ENCODE measurements at places on chromosomes 1 and 21.

- DNase-seq: no peak
Observed at GRCh38 chr1:39136638-39137037, 67.9 kb upstream of the MACF1 start.

- no peak for DNase-seq
Observed at GRCh38 chr21:42703965-42704364, 50.5 kb downstream of the PDE9A start.

DNA sequence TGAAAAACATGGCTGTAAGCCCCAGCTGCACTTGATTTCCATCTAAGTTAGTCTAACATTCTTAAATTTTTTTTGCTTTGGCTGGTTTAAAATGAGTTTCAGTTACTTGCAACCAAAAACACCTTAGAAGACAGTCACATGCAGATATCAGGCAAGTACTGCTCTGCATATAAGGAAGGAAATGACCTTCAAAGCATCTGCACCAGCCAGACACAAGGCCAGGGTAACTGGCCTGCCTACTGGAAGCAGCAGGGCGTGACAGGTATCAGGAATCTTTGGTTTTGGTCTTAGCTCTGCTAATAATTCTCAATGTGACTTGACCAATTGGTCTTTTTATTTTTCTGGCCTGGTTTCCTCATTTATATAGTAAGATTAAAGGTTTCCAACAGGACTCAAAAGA is 33.5 kb downstream of the SCYL3 start:
- DNase-seq: no peak

DNA sequence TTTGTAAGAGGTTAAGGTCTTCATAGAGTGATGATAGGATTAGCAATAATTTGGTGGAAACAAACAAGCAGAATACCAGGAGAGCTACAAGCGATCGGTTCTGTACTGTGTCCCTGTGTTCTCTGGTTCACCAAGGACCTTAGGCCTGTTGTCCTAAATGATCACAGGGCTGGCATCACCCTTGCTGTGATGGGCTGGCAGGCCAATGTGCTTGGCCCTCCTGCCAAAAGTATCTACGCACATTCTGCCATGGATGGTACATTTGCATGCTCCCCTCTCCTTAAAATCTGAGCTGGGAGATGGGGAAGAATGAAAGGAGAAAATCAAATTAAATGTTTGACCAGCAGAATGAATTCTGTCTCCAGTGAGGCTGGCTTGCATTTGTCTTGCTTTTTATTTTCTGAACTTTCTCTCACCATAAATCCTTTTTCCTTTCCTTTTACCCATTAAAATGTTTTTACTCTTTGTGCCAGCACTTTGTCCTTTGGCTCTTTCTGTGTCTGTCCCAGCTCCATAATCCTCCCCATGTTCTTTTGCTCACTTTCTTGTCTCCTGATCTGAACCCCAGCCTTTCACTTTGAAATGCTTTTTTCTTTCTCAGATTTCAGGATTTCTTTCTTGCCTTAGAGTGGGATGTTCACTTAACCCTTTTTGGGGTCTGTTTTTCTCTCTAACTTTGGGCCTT is 51.7 kb downstream of the PBX1 start:
- DNase-seq: no peak

GRCh38 chr1:31354283-31354682 is 18.6 kb downstream of the FABP3 start:
- no peak for DNase-seq

- no peak for DNase-seq
Observed at GRCh38 chr1:219379691-219380090, 206.0 kb downstream of the LYPLAL1 start.

DNA sequence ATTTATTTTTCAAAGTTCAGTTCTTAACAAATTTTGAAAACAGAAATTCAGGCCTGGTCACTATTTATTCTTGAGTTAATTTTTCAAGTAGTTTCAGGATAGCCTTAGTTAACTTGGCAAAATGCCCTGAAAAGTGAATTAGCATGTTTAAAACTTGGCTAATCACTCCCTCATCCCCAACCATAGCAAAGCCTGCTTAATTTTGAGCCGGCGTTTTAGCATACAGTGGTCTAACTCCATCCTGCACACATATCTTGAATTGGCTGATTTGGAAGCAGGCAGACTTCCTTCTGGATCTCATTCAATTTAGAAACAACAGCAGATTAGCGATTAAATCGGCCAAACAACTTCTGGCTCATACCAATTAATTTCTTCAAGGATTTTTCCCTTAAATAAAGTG is 439.2 kb downstream of the PTBP2 start:
- DNase-seq: no peak

DNA sequence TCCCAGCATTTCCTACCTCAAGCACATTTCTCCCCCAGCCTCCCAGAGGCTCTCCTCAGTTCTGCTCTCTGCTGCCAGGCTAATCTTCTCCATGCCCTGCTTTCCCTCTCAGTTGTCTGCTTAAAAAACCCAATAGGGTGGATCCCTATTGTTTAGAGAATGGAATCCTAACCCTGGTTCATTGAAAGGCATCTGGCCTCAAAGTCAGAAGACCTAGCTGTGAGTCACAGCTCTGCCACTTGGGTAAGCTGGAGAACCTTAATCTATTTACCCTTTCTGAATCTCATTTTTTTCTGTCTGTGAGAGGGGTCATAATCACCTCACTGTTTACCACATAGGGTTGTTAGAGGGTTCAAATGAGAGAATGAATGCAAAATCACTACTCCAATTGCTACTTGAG is 12.5 kb upstream of the MYOC start:
- no peak for DNase-seq

DNA sequence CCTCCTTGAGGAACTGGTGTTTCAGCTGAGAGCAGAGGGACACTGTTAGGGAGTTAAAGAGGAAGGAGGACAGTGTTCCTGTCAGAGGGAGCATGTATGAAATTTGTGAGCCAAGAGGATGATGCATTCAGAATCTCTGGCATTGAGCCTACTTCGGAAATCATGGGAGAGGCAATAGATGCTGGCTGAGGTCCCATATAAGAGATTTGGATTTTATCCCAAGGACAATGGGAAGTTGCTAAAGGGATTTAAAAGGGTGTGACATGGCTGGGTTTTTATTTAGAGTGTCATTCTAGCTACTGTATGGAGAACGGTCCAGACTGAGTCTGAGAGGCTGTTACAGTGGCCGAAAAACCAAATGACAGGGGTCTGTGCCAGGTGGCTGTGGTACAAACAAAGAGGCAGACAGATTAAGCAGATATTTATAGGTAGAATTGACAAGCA is 403.2 kb upstream of the B3GALT2 start:
- DNase-seq: no peak

- peak; percentile 10 for DNase-seq
Observed at GRCh38 chr1:43975249-43975961, 645 bp downstream of the ATP6V0B start.

DNA sequence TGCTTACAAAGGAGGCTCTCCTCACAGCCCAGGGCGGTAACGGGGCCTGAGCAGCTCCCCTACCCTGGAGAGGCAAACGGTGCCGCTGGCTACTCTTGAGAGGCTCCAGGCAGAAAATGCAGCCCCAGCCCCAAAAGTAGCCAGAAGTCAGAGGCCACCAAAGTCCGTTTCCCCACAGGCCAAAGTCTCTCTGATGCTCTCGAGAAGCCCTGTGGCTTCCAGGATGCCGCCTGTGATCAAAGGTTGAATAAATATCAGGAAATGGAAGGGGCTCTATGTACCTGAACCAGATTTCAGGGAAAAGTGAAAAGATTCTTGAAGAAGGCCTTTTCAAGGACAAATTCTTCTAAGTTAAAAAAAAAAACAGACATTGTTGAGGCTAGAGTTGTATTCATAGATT is 4.2 kb downstream of the PANK4 start:
- no peak for DNase-seq

- DNase-seq: no peak
Observed at GRCh38 chr1:86375688-86376087, 20.4 kb downstream of the ODF2L start.

DNA sequence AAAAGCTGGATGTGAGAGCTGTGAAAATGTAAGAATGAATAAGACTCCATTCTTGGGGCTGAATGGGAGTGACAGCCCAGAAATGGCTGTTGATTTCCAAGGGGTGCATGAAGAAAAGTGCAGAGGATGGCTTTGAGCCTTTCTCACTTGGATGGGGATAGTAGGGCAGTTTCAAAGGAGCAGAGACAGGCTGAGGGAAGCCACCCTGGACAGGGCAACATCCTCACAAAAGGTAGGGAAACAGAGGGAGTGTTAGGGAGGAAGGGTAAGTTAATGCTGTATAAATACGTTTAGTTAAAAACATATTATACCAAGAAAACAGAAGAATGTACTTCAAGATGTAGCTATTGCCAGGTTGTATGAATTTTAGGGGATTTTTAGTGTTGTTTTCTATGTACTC is 38.1 kb downstream of the GADD45A start:
- no peak for DNase-seq

DNA sequence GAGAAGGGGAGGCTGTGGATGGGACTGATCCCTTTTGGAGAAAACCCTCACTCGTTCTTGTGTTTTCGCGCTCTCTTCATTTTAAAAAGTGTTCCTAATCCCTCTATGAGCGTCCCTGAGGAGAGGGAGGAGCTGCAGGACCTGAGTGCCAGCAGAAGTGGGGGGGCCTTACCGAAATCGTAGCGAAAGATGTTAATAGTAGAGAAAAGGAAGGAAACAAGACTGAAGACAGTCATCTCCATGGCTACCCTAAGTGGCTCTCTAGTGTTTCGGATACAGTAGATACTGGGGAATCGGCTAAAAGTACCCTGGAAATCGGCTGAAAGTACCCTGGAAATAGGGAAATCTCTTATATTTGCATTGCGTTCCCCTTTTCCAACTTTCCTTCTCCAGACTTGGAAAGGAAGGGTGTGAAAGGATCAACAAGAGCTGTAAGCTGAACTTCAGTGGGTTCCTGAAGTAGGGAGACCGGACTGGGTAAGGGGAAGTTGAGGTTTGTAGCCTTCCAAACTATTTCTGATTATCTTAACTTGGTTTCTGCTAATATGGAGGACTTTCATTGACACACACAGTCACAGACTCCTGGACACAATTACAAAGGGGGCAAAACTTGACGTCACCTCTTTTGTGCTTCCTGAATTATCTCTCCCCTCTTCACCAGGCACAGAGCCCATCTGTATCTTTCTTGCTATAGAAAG is 486 bp upstream of the DSTYK start:
- DNase-seq: no peak

GRCh38 chr1:155272466-155273342 is 600 bp downstream of the CLK2 start:
- no peak for DNase-seq

GRCh38 chr1:115725600-115725999 is 42.9 kb downstream of the CASQ2 start:
- DNase-seq: no peak

- no peak for DNase-seq
Observed at GRCh38 chr1:201828217-201828819, 639 bp upstream of the IPO9 start.

DNA sequence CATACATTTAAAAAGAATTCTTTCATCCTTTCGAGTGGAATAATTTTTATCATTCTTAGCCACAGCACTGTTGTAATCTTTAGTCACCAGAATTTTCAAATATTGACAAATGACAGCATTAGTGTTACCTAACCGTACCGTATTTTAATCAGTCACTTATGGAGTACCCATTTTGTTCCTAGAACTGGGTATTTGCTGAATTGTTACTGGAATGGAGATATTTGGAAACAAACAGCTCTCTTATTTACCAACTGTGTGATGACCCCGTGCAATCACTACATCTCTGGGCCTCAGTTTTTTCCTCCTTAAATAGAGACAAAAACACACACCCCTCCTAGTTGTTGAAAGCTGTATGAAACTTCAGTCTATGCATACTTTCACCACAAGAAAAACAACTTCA is 7.9 kb upstream of the XCL2 start:
- no peak for DNase-seq

- DNase-seq: no peak
Observed at GRCh38 chr1:1246577-1247340, at the start of gene C1QTNF12. TSS of gene C1QTNF12 (minus strand) at chr1:1246722. CDS start at chr1:1246690, 32 bp downstream.

GRCh38 chr1:76465030-76465429 is 390.5 kb downstream of the ST6GALNAC3 start:
- no peak for DNase-seq

DNA sequence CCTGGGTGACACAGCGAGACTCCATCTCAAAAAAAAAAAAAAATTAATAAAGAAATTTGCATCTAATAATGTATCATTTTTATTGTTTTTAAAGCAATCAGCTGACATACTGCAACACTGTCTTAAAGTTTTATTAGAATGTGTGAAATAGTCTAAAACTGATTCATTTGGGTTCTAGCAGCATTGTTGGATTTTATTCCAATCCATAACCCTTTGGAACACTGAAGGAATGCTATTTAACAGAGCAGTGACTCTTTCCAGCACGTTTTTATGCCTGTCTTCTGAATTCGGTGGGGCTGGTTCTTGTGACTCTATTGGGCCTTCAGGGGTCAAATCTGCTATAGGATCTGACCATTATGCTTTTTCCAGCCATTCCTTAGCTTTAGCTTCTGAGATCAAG is 18.2 kb upstream of the FMO4 start:
- no peak for DNase-seq

DNA sequence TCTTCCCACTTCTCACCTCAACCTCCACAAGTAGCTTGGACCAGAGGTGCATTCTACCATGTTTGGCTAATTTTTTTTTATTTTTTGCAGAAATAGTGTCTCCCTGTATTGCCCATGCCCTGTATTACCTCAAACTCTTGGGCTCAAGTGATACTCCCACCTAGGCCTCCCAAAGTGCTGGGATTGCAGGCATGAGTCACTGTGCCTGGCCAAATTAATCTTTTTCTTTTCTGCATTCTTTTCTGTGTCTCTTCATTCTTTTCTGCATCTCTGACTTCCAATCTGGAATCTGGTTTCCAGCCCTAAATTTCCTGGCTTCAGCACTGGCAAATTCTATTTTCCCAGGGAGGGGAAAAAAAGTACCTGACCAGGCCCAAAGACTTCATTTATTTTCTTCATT is 31.2 kb upstream of the TACSTD2 start:
- no peak for DNase-seq

GRCh38 chr1:151006327-151007052 is at the start of gene MINDY1:
TSS of gene MINDY1 (minus strand) at chr1:151006902. CDS start at chr1:151002617, 4,285 bp downstream.
- DNase-seq: no peak

DNA sequence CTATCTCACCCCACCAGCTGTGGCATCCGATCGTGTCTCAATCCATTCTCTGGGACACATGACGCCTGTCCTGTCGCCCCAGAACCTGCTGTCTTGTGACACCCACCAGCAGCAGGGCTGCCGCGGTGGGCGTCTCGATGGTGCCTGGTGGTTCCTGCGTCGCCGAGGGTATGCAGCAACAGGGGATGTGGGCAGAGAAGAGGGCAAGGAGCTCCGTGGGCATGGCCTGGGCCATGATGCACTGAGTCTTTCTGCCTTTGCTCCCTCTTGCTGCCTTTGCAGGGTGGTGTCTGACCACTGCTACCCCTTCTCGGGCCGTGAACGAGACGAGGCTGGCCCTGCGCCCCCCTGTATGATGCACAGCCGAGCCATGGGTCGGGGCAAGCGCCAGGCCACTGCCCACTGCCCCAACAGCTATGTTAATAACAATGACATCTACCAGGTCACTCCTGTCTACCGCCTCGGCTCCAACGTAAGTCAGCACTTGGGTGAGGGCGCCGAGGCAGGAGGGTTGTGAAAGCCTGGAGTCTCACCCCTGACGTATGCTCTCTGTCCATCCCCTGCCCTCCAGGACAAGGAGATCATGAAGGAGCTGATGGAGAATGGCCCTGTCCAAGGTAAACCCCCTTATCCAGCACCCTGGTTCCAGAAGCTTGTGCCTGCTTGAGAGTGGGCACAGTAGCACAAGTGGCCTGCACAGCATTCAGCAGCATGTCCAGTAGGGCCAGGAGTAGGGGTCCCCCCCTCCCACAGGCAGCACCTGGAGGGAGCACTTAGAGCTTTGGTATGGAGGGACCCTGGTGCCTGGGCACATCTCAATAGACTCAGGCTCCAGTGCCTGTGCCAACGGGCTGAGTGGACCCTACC is 8.8 kb downstream of the TINAGL1 start:
- DNase-seq: no peak

Data from activated T-helper 1 cell treated with Interleukin-2 at 50 U/mL for 16 hours (primary cell).